ENCODE measurements at places on chromosomes 5 and 9. TPM values are rescaled to one million over a fixed set of nuclear protein-coding genes. Genes with fewer than 3 reads are reported as not detected.

The IL5 gene
- not detected for polyA plus RNA-seq

The GDNF gene
- polyA plus RNA-seq: 0.32 TPM

The NUDT12 gene
- 8.8 TPM for polyA plus RNA-seq

The QRFP gene
- polyA plus RNA-seq: not detected

The ECM2 gene
- polyA plus RNA-seq: 2.3 TPM

The DND1 gene
- 0.21 TPM for polyA plus RNA-seq

The HSPB3 gene
- polyA plus RNA-seq: 5.3 TPM

The PCDHGA10 gene
- polyA plus RNA-seq: 4.2 TPM

The RFK gene
- polyA plus RNA-seq: 27.5 TPM

The PPP3R2 gene
- polyA plus RNA-seq: not detected

The MYMK gene
- polyA plus RNA-seq: not detected

The PELO gene
- polyA plus RNA-seq: 30.5 TPM

The KCTD16 gene
- 0.38 TPM for polyA plus RNA-seq

The FGF18 gene
- 2.0 TPM for polyA plus RNA-seq

The IL33 gene
- polyA plus RNA-seq: 6.5 TPM

The TLX3 gene
- polyA plus RNA-seq: not detected

The PCDHA1 gene
- polyA plus RNA-seq: 0.12 TPM

The ZNF883 gene
- polyA plus RNA-seq: 3.1 TPM

The PCBD2 gene
- 6.6 TPM for polyA plus RNA-seq

The FBXL7 gene
- polyA plus RNA-seq: 12.9 TPM

The C5orf63 gene
- 2.9 TPM for polyA plus RNA-seq

The ARID3C gene
- polyA plus RNA-seq: not detected

The AK8 gene
- polyA plus RNA-seq: 0.25 TPM

The FGD3 gene
- not detected for polyA plus RNA-seq

The CTNNA1 gene
- polyA plus RNA-seq: 181 TPM

The KDM3B gene
- 25.7 TPM for polyA plus RNA-seq

The ADAMTS13 gene
- 0.45 TPM for polyA plus RNA-seq

The NPDC1 gene
- polyA plus RNA-seq: 12.1 TPM

The REEP2 gene
- polyA plus RNA-seq: 17.7 TPM

The ITGA1 gene
- polyA plus RNA-seq: 115 TPM

The C6 gene
- not detected for polyA plus RNA-seq

The IGIP gene
- polyA plus RNA-seq: 1.5 TPM

The BTNL9 gene
- polyA plus RNA-seq: not detected

The TRPM6 gene
- polyA plus RNA-seq: 0.02 TPM

The LCN15 gene
- not detected for polyA plus RNA-seq

The FAM153A gene
- polyA plus RNA-seq: not detected

The SDHA gene
- 116 TPM for polyA plus RNA-seq

The ARHGEF39 gene
- polyA plus RNA-seq: 0.77 TPM

The GHR gene
- 2.4 TPM for polyA plus RNA-seq
